ENCODE measurements at places on chromosomes 4 and X. TPM values are rescaled to one million over a fixed set of nuclear protein-coding genes. Genes with fewer than 3 reads are reported as not detected.

GRCh38 chr4:90769251-90769650 lies 642.1 kb downstream of the CCSER1 start:
- DNase-seq = no peak

- no peak for DNase-seq
These were observed 5.9 kb downstream of the SOWAHB start for GRCh38 chr4:76892001-76892400.

GRCh38 chrX:8728932-8729535 lies 2.9 kb downstream of the ANOS1 start:
- DNase-seq = no peak

- no peak for DNase-seq
These were observed at the start of gene MAGEB2 for GRCh38 chrX:30215357-30215843. Gene MAGEB2, plus strand, starts transcription at chrX:30215563. Its CDS starts 3,018 bp downstream, at chrX:30218581.

GRCh38 chr4:106707776-106708463 lies 328.2 kb downstream of the DKK2 start:
- no peak for DNase-seq

GRCh38 chrX:153074262-153074899 lies 2.1 kb downstream of the PNMA6A start:
- no peak for DNase-seq

The AMTN gene
- total RNA-seq = not detected

The XK gene
- total RNA-seq = 0.13 TPM
